Lung (tissue), 17 donors: ENCODE measurements at places on chromosomes 5 and 9. TPM values are rescaled to one million over a fixed set of nuclear protein-coding genes. Genes with fewer than 3 reads are reported as not detected.

TXNDC8 gene
- total RNA-seq = not detected

DNA sequence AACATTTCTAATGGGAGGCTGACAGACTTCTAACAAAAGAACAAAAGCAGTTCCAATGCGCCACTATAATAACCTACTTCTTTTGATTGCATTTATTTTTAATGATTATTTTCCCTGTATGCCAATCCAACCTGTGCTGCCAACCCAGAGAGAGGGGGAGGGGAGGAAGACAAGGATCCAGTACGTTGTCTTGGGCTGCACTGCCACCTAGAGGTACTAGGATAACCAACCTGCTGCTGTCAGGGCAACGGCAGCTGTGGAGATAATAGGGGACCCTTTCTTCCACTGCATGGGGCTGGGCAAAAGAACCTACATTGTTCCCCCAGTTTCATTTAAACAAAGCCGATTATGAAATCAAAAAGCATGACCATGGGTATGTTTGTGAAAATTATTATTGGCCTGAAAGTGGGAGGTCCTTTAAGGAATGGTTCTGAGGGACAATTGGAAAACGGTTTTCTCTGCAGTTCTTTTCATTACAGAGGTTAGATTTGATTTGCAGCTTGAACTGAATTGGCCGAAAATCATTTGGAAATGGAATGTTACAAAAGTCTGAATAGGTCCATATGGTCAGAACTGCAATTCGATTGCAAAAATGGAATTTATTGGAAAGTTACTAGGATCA is 101.3 kb downstream of the RASEF start:
- peak; percentile 80 for DNase-seq

DNA sequence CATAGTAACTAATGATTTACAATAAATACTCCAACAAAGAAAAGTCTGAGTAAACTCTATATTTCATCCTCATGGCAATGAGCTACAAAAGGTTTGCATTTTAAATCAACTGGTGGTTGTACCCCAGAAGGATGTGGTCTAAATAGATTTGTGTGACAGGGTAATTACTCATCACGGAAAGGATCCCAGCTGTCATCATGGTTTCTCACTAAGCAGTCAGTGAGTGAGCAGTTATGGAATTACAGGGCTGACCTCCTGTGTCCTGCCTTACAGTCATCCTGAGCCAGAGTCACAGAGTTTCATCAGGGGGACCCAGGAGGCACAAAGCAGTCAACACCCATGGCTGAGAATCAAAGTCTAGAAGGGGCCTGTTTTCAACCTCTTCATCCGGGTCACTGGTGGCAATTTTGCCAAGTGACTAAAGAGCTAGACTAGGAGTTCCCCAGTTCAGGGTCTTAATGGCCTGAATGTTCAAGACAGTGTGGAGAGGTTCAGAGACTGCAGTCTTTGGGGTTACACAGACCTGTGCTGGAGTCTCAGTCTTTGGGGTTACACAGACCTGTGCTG is 210.7 kb upstream of the SLC24A2 start:
- DNase-seq = no peak

GRCh38 chr9:129401623-129402370 is 219.1 kb downstream of the C9orf50 start:
- DNase-seq = no peak
